ENCODE measurements at places on chromosomes 4 and X.

DNA sequence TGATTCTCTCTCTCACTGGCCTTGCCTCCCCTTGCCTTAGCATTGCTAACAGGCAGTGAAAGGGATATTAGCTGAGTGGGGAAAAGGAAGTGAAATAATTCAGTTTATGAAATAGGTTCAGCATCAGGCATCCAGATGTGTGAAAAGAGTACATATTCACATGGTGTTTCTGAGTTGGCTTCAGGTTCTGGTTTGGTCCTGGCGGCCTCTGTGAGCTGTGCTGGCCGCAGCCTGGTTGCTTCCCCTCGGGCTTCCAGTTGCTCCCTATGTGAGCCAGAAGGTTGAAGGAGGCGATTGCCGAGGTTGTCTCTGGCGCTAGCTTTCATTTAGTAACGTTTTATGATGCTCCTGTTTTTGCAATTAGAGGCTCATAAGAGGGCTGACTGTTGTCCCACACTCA lies 99.1 kb upstream of the TLR2 start:
- DNase-seq = no peak

DNA sequence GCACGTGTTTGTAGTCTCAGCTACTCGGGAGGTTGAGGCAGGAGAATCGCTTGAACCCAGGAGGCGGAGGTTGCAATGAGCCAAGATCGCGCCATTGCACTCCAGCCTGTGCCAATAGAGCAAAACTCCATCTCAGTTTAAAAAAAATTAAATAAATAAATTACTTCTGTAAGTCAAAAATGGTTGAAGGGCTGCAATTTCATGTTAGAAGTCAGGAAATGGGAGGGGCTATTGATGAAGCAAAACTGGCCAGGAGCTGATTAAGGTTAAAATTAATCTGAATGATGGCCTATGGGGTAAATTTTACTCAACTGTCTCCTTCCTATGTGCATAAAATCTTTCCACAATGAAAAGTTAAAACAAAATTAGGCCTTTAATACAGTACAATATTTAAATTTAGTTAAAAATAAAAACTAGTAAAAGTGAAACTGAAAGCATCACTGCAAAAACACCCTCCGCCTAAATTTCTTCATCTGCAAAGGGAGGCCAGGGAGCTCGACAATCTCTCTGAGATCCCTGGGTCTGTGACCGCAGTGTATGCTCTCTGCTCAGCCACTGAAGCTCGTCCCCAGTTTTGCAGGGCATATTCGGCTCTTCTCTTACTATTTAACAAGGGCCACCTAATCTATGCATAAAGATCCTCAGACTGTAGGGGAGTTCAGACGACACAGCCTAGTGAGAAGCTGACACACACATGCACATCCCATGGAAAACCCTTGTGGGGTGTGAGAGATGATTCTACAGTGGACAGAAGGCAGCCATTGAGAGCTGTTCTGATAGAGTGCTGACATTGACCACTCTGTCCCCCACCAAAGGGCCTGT lies 57.2 kb downstream of the IRF2 start:
- no peak for DNase-seq

DNA sequence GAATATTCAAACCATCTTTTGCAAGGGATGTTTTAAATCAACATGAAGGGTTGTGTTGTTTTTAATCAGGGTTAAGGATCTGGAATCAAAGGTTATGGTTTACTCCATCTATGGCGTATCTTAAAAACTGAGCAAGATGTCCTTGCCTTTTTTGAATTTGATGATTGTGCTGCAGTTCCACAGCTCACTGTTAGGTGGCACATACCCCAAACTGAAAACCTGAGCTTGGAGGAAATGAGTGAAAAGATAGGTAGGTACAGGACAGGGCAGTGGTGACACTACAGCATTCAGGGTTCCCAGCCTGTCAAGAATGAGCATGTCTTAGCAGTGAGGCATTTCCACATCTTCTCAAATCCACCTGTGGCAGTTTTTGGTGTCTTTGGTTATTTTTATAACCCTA lies 13.1 kb upstream of the EOLA1 start:
- DNase-seq = no peak

DNA sequence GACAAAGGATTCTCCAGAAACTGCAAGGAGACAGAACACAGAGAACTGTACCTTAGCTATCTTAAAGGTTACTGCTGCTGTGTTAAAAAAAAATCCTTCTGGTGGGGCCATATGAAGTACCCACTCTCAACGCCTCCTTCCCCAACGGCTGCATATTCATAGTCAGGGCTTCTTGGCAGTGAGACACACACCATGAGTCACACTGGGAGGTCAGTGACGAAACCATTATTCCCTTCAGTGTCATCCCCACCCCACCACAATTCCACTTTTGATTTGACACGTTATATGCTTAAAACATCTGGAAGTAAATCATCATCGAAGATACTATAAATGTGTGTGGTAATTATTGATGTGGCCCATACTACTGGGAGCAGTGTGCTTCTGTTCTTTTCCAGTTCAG lies 271.5 kb downstream of the LDB2 start:
- no peak for DNase-seq

DNA sequence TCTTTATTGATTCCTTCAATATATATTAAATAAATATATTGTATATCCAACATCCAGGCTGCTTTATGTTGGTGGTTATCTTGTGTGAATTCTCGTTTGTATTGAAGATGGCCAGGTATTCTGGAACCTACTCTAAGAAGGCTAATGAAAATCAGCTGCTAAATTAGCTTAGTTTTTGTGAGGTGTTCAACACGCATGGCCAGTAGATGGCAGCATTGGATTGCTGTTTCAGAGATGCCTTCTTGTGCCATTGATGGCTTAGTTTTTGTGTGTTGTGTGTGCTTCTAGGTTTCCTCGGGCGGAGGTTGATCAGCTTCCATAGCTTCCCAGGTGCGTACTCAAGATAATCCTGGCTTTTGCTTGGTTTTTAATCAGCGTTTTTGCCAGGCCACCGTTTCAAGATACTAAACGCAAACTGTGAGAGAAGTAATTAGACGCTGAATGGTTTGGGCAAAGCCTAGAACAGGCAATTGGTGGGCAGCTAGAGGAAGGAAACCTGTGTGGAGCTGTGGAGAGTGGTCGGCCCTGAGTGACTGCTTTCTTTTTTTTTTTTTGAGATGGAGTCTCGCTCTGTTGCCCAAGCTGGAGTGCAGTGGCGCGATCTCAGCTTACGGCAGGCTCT lies 15.1 kb downstream of the NOCT start:
- DNase-seq = peak; percentile 55

DNA sequence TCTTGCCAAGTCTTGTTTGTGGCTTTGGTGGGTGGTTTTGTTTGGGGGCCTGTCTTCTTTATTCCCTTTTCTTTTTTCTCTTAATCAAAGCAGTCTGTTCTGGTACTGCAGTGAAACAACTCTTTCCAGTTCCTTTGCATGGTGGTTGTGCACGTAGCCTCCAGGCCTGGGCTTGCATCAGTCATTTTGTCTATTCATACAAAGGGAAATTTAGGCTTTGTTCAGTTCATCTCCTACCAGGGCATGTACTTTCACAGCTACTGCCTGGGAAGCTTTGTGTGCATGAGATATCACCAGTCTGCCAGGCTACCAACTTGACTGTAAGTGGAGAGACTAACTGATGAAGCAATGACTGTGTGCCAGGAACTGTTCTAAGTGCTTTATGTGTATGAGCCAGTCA lies 8.5 kb downstream of the TRIM2 start:
- DNase-seq = no peak

- DNase-seq = no peak
Measured at GRCh38 chrX:87583679-87584078, 66.1 kb downstream of the KLHL4 start.

GRCh38 chr4:55884093-55884850 lies 30.8 kb downstream of the EXOC1 start:
- no peak for DNase-seq

DNA sequence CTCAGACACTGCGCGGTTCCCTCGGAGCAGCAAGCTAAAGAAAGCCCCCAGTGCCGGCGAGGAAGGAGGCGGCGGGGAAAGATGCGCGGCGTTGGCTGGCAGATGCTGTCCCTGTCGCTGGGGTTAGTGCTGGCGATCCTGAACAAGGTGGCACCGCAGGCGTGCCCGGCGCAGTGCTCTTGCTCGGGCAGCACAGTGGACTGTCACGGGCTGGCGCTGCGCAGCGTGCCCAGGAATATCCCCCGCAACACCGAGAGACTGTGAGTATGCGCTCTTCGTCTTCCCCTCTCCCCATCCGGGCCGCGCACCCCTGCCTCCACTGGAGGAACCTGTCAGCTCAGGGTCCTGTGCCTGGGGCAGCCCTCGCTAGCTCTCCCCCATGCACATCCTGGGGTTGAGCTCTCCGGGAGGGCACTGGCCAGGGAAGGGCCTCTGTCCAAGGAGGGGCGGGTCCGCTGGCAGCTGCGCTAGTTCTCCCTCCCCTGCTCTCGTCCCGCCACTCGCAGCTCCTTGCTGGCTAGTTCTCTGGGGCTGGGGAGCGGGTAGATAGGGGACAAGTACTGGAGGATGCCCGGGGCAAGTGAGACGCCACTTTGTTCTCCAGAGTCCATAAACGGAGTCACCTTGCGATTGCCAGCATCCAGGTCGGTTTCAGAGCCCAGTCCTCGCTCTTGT lies 2.2 kb downstream of the SLIT2 start:
- no peak for DNase-seq

GRCh38 chr4:183903021-183903760 lies 1.9 kb upstream of the STOX2 start:
- DNase-seq = no peak

- no peak for DNase-seq
Measured at GRCh38 chr4:7326693-7327340, 107.9 kb downstream of the PSAPL1 start.

DNA sequence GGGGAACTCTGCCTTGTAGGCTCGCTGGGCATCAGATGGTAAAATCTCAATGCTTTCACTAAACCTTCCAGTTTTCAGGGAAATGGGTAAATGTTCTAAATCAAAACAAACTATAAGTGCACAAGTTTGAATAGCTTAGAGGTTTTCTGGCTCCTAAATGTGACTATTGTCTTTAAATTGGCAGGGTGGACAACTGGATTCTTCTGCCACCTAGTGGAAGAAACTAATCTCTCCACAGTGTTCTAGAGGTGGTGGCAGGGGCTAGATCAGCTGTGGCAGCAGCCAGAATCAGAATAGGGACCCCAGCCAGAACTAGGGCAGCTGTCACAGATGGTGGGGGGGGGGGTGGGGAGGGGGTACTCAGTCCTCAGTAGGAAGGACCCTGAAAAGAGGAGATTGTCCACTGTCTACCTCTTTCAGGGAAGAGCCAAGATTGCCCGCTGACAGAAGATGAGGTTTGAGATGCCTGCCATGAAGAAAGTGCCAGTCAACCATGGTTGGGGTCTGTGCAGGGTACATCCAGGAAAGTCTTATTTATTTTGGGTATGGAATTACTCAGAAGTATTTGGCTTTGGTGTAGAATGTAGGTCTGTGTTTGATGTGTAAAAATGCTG lies 201.4 kb downstream of the CCNG2 start:
- no peak for DNase-seq

GRCh38 chr4:105208561-105208960 lies 61.9 kb downstream of the TET2 start:
- no peak for DNase-seq

DNA sequence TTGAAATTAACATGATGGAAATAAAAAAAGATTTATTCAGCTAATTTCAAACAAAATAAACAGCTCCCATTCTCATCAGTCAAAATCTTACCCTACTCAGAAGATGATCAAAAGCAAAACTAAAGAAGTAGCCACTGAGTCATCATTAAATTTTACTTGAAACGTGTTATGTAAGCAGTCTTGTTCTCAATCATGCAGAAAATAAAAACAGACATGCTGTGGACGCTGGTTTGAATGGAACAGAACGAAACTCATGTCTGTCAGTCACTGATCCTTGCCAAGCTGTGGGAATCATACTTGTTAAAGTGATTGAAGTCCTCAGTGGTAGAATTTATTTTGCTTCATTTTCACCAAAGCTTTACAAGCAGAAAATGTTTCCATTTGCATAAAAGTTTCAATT lies 77.2 kb upstream of the TLR3 start:
- no peak for DNase-seq

GRCh38 chrX:119721487-119721886 lies 28.5 kb upstream of the SEPTIN6 start:
- no peak for DNase-seq

GRCh38 chrX:51894697-51895336 lies 1.4 kb downstream of the MAGED1 start:
- DNase-seq = no peak

DNA sequence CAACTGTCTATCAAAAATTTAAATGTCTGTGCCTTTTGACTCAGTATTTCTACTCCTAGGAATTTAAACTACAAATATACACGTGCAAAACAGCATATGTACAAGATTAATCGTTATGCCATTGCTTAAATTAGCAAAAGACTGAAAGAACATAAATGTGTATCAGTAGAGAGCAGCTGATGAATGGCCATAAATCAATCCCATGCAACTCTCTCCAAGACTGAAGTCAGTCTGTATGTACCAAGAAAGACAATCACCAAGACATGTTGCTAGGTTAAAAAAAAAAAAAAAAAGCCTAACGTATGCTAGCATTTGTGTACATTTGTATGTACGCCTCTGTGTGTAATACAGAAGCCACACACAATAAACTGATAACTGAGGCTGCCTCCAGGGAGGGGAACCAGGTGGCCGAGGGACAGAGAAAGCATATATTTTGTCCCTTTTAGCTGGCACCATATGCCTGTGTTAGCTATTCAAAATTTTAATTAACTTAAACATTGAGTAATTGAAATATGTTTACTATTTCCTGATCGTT lies 130.7 kb downstream of the SH3KBP1 start:
- no peak for DNase-seq

- no peak for DNase-seq
Measured at GRCh38 chr4:34492414-34492813, 1751.9 kb downstream of the ARAP2 start.

- no peak for DNase-seq
Measured at GRCh38 chr4:130478406-130478805, 1382.5 kb downstream of the C4orf33 start.

DNA sequence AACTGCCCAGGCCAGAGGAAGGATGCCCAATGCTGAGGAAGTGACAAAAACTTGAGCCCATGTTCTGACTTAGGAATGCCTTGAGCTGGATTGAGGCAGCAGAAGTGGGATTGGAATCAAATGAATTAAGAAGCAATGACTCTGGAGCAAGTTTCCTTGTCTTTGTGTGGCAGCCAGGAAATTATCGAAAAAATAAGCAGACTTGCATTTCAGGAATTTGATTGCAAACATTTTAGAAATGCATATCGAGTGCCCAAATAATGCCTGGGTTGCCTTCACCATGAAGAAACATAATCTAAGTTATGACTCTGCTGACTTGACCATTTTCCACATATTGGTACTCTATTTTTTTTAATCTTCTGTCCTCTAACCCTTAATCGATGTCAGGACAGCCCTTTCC lies 9.5 kb downstream of the CYTL1 start:
- DNase-seq = no peak

GRCh38 chr4:54014666-54015160 lies 49.7 kb downstream of the CHIC2 start:
- no peak for DNase-seq

GRCh38 chrX:131910586-131910985 lies 112.5 kb upstream of the STK26 start:
- DNase-seq = no peak

DNA sequence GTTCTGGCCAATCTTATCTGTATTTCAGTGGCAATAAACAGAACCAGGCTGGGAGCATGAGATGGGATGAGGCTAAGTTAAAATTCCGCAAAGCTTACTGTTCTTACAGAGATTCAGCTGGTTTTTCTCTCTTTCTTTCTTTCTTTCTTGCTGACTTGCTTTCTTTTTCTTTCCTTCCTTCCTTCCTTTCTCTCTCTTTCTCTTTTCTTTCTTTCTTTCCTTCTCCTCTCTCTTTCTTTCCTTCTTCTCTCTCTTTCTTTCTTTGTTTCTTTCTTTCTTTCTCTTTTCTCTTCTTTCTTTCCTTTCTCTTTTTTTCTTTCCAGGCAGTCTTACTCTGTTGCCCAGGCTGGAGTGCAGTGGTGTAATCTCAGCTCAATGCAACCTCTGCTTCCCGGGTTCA lies 24.4 kb downstream of the SPACA5B start:
- DNase-seq = no peak

All from stimulated activated CD4-positive, alpha-beta T cell treated with anti-CD3 and anti-CD28 coated beads, Interleukin-1b, Interleukin-23, amount 100 ng/mL, for 24 hours (primary cell).